ENCODE measurements at places on chromosomes 4 and X.

DNA sequence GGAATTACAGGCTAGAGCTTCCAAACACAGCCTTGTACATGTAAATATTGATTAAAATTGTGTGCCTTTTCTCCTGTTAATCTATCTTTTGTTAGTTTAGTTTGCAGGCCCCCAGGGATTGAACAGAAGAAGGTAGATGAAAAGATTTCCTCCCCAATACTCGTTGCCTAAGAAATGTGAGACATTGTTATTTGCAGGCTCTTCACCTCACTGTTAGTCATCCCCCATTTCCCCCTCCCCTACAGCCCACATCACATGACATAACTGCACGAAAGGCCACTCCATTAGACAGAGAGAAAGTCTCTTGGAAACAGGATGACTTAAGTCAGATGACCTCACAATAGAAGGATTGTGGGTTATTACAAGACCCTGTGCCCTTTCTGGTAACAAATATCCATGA, 13.3 kb upstream of the MID1 start:
- DNase-seq = no peak

DNA sequence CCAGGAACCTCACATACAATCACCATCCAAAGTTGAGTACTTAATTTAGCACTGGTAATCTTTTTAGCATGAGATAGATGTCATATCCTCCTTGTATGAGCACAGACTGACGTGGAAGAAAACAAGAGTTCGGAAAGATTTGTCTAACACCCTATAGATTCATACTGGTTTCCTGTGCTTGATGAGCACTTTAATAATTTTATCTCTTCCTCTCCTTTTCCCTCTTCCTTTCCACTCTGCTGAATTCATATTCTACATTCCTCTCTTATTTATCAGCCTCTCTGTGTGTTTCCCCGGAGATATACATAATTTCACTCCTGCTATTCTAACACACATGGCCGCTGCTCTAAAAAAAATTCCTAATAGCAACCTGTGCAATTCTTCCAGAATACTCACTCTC, 273.9 kb downstream of the AFF2 start:
- DNase-seq = no peak

GRCh38 chr4:154047733-154048132, 258.9 kb upstream of the SFRP2 start:
- DNase-seq = no peak

- DNase-seq = no peak
Measured at GRCh38 chr4:85717847-85718246, 242.9 kb downstream of the ARHGAP24 start.

DNA sequence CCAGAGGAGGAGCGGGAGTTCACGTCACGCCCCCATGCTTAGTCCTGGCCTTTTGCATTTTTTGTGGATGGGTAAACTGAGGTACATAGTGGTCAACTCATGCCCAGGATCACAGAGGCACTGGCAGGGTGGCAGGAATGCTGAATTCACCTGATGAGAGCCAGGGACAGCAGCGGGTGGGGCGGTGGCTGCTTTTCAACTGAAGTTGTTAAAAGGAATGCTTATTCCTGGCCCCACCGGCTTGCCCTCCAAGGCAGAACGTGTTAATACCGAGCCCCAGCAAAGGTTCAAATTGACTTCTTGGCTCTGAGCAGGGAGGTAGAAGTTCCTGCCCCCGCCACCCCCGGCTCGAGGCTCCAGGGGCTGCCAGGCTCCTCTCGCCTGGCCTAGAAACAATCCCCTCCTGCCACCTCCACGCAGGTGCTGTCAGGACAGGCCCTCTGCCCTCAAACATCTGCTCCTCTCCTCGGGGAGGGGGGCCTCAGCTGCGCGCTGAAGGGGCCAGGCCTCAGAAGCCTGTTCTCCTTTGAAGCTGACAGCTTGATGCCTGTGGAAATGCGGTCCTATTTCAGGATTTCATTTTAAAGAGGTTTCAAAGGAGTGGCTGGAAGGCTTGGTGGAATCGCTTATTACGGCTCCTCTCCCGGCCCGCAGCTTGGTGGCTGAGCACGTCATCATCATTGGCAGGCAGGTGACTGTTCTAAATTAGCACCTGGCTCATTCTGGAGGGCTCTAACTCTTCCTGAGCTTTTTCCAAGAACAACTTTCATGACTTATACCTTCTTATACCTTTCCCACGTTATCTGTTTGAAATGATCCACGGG, 93.0 kb downstream of the PHKA2 start:
- no peak for DNase-seq

GRCh38 chr4:142307857-142308256, 538.2 kb downstream of the INPP4B start:
- no peak for DNase-seq

GRCh38 chrX:100373673-100374072, 36.4 kb downstream of the PCDH19 start:
- no peak for DNase-seq

GRCh38 chr4:108351791-108352190, 183.1 kb upstream of the LEF1 start:
- DNase-seq = no peak

GRCh38 chrX:2748171-2748814, 3.5 kb upstream of the XG start:
- DNase-seq = no peak
